Heart left ventricle (tissue), 16 donors: ENCODE measurements at places on chromosomes 16 and 17.

- DNase-seq = peak; percentile 99
Observed at GRCh38 chr16:89490439-89491237, at the start of gene ANKRD11. ANKRD11 (minus strand) TSS chr16:89490561; CDS start chr16:89317019, 173,542 bp downstream.

GRCh38 chr17:37770631-37771518 lies 26.0 kb upstream of the HNF1B start:
- DNase-seq = peak; percentile 10

- DNase-seq = peak; percentile 75
Observed at GRCh38 chr17:30104575-30105339, 11.9 kb upstream of the NSRP1 start.

- DNase-seq = peak; percentile 72
Observed at GRCh38 chr17:81386646-81387099, 8.6 kb upstream of the BAHCC1 start.

- no peak for DNase-seq
Observed at GRCh38 chr17:44971776-44972483, 3.8 kb upstream of the C1QL1 start.

DNA sequence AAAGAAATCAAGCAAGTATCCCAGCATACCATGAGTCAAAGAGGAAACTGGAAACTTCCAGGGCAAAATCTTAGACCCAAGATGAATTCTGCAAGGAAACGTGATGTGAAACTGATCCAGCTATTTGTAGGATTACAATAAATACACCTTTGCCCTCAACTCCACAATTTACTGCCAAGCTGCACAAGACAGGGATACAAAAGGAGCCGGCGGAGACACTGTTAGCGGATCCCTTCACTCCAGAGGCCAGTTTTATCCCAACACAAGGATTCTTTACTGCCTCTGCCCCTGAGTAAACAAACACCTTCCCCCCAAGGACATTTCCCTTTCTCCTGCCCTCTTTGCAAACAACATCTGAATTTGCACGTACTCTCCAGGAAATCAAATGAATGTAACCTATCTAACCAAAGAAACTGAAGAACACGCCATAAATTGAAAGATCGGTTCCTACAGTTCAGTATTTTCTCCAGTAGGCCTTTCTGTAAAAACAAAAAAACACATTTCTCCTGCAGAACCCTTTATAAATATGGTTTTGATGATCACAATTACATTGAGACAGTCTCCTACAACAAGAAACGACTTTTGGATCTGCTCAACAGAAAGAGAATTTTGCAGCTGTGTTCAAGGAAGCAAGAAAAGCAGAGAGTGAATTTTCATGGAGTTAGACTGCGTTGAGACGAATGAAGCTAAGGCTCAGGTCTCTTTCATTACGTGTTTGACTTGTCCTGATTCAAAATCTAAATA lies 1.4 kb upstream of the CBX2 start:
- DNase-seq = no peak

DNA sequence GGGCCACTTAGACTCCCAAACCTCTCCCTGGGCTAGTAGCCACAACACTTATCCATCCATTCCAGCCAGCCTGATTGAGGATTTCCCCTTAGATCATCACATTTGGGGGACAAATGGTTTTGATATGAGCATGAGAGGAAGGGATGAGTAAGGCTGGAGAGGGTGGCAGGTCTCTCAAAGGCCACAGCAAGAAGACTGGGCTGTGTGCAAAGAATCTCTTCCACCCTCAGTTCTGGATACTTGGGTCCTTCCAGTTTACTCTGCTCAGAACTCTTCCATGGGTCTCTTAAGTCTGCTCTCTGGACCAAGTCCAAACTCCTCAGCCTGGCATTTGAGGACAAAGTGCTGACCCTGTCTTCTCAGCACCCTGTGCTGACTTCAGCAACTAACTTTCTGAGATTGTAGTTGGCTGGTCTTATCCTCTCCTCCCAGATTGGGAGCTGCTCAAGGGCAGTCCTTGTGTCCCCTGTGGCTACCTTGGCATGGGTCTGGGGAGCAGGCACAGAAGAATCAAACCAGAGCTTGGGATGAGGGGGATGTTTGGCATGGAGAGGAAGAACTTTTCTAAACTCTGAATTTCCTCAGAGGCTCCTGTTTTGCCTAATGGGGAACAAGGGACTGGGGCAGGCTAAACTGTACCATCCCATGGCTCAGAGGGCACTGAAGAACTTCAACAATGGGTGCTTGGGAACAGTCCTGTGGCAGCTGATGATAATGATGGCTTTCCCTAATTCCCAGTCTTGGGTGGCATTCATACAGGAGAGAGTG lies 3.1 kb upstream of the NFATC3 start:
- DNase-seq = no peak

GRCh38 chr17:29585080-29585751 lies 4.2 kb downstream of the GIT1 start:
- DNase-seq = peak; percentile 72

- DNase-seq = no peak
Observed at GRCh38 chr16:19348578-19349315, 63.2 kb downstream of the CLEC19A start.

DNA sequence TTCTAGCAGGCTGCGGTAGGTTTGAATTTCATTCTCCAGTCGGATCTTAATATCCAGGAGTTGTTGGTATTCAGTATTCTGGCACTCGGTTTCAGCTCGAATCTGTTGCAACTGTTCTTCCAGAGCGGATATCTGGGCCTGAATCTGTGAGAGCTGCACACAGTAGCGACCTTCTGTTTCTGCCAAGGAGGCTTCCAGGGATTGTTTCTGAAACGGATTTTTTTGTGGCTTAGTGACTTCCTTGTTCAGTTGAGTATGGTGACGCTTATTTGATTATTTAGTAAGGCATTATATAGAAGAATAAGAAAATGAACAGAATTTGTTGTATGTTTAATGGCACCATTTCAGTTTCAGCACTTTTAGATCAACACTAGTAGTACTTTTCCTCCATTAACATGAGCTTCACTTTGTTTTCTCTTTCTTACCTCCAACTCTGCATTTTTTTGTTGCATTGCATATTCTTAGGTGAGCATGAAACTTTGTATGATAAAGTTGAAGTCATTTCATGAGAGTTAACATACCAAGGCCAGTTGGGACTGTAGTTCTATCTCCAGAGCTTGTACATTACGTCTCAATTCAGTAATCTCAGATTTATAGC lies 2.8 kb downstream of the KRT10 start:
- DNase-seq = peak; percentile 24
